ENCODE measurements at places on chromosomes 11 and 22.

DNA sequence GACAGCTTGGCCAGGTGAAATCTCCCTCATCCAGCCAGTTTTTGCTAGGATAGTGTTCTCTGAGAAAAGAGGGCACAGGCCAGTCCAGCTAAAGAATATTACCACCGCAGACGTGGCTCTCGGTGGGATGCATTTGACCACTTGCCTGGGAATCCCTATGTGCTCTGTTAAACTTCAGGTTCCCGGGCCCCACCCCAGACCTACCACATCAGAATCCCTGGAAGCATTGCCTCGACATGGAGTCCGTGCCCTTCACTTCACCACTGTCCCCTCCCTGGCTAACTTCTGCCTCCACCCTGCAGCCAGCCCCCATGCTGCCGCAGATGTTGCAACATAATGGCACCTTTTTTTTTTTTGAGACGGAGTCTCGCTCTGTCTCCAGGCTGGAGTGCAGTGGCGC is 56.9 kb upstream of the EMID1 start:
- DNase-seq: no peak

DNA sequence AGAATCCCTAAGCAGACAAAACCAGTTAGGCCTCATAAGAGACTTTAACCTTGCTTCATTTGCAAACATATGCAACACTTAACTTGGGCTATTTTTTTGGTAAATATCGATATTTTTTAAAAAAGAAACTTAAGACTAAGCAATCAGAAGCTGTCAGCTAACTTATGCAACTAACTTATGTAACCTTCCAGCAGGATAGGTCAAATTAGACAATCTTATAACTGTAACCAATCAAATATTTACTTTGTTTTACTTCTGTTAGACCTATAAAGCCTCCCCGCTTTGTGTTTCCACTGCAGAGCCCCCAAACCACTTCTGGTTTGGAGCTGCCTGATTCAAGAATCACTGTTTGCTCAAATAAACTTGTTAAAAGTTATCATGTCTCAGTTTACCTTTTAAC is 8.0 kb downstream of the MSANTD4 start:
- no peak for DNase-seq

- DNase-seq: no peak
These were observed 60.5 kb downstream of the BCR start for GRCh38 chr22:23240639-23241389.

DNA sequence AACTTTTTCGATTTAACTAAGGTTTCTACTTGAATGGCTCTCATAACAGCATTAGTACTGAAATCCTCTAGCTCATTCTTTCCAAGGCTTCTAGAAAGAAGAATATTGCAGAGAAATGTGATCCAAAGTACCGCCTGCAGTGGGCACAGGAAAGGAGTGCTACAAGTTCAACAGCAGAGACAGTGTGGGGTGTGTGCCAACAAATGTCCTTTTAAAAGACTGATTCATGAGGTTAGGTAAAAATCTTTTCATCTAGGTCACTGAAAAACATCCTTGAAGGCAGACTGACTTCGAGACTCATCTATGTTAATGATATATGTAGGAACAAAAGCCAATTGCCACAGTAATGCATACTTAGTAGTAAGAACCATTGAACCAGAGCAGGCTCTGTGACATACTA is 349.1 kb upstream of the PITPNB start:
- DNase-seq: no peak

DNA sequence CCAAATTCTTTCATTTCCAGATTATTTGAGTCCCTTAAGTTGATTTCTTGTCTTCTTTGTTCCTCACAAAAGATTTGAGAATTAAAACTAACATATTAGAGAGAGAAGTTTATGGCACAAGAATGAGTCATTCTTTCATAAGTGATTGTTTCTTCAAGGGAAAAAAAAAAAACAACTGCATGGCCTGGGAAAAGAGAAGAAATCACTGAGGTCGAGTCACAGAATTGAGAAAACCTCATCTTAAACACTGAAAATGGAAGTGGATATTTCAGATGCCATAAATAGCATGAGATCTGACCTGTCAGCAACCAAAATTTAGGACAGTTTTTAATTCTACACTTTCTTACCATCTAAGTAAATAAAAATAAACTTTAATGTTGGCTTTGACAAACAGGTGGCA is 87.2 kb downstream of the CWF19L2 start:
- DNase-seq: no peak

Data from NCI-H2081 treated with DMSO at 0.1 percent for 48 hours (cell line).